ENCODE measurements at places on chromosomes 3 and 15.

- no peak for DNase-seq
Measured at GRCh38 chr3:177498037-177498857, 301.0 kb upstream of the TBL1XR1 start.

DNA sequence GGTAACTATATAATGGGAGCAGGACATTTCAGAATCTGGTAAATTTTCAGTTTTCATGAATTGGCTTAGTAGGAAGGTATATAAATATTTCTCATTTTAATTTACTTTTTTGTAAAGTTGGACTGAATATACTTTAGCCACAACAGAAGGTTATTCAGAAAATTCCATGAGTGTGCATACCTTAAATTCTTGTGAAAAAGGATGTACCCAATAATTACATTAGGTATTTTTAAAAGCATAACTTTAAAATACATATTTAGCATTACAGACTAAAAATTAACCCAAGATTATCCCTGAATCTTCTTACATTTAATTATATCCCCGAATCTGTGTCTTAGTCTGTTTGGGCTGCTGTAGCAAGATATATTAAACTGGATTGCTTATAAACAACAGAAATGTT lies 24.9 kb upstream of the ATP11B start:
- DNase-seq, result no peak

DNA sequence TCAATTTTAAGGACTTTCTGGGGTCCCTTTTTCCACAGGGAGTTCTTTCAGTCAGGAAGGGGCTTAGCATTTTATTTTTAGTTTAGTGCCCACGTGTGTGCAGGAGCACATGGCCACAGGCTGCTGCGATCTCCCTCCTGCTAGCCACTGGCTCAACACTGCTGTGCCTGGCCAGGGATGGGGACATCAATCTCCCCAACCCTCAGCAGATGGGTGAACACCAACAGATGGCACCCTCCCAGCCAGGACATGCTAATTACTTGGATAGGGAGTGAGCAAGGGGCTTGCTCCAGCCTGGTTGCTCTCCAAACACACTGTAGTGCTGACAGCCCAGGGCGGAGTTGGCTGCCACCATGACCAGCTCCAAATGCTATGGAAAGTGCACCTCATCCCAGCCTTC lies 7.4 kb upstream of the RIOX2 start:
- no peak for DNase-seq

GRCh38 chr3:175558261-175558660 lies 699.1 kb downstream of the NAALADL2 start:
- no peak for DNase-seq

GRCh38 chr3:65751123-65751700 lies 287.5 kb downstream of the MAGI1 start:
- DNase-seq, result no peak

GRCh38 chr15:73809728-73810501 lies 56.8 kb upstream of the INSYN1 start:
- DNase-seq, result no peak

- DNase-seq, result no peak
Measured at GRCh38 chr3:21235491-21235890, 515.5 kb downstream of the ZNF385D start.

GRCh38 chr3:113695786-113696645 lies at the start of gene USF3:
USF3 (minus strand) TSS chr3:113696642; CDS start chr3:113674878, 21,764 bp downstream.
- DNase-seq, result no peak

DNA sequence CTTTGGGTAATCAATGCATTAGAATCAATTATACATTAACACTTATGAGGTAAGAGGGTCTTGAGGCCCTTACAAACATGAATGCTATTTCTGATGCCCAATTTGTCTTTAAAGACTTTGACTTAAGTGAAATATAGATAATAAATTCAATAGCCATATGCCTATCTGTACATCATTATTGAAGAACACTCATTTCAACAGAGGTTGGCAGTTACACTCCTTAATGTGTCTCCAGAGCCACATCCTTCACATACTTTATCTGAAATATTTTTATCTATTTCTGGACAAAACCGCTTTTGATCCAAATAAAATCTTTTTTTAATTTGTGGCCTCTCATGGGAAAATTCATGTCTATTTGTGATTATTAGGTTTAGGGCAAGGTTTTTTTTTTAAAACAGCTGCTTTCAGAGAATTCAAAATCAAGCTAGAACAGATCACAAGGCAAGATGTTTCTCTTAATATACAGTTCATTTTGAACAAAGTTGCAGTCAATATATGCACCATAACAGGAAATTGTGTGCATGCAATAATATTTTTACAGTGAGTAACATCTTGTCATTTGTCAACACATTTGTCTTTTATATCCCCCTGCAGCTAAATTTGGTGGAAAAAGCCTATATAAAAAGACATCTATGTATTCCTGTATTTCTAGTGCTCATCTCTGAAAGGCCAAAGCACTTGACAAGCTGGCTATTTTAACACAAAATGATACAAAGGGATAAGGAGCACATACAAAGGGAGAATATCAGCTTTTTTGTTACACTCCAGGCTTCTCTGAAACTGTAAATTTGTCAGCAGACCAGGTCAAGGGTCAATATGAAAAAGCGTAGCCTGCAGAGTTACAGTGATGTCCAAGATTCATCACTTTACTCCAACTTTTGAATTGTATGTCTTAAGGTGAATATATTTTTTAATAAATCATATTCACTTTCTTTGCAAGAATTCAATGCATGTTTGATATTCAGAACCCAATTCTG lies 146.2 kb upstream of the DPH6 start:
- no peak for DNase-seq

DNA sequence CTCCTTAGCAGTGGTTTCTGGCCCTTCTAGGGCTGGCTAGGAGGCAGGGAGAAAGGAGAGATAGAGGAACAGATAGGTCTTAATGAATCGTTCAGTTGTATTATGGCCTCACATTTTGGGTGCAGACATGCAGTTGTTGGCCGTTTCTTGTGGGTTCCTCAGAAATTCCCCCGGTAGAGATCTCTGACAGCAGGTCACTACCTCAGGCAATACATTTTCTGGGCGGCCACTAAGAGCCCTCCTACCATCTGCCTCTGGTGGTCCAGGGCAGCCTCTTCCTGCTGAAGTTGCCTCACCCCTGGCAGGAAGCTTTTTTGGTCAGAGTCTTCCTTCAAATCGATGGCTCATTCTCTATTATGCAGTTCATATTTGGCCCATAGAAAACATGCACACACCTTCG lies 266.1 kb downstream of the SV2B start:
- no peak for DNase-seq

DNA sequence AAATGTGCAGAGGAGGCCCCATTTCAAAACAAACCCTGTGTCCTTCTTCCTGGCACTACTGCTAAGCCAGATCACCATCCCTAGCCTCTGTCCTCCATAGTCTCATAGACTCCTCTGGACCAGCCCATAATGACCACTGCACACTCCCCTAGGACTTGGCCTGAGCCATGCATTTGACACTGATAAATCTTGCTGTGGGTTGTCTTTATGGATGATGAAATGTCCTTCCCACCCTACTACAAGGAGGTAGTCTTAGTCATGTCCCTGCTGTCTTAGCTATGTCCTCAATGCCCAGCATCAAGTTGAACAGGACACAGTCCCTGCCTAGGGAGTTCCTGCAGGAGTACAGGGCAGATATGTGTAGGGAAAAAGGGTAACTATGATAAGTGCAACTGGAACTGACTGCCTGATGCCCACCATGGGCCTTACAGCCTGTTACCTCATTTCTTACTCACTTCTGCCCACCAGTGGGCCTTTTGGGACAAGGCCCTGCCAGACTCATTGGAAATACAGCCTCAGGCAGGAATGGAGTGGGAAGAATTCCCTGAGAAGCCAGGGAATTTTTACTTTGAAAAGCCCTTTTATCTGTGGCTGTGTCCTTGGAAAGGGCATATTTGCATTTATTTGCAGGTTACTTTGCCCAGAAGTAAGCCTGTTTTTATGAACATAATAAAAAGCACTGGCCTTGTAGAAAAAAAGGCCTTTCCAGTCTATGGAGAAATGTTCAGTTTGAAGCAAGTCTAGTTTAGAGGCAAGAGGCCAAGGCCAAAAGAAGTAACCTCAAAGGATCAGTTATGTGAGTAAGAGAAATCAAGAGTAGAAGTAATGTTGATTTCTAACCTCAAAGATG lies 199.6 kb upstream of the EIF1B start:
- no peak for DNase-seq

DNA sequence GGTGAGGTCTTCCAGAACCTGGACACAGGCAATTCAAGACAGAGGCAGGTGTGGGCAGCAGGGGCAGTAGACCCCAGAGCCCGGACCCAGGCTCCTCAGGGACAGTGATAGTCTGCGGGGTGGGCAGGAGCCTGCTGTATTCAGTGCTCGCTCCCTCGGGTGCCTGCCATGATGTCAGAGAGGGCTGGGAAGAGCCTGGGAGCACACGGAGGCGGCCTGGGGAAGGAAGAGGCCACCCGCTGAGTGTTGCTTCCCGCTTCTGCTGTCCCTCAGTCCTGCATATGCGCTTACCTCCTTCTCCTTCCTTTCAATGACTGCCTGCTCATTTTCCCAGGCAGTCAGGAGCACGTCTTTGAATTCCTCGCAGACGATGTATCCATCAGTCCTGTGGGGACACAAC lies 22.8 kb downstream of the TMEM43 start:
- DNase-seq, result no peak

DNA sequence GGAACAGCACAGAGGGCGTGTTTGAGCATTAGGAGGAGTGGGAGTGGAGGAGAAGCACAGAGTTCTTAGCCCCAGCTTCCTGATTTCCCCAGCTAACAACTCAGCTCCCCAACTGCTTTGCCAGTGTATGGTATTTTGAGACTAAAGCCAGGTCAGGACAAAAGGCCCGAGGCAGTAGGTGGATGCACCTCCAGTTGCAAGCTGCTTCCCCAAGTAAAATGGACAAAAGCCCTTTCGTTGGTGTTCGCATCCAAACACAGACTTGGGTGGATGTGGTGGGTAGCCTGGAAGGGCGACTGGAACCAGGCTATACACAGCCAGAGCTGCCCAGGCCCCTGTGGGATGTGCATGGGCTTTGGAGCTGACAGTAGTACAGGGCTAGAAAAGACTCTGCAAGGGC lies 12.3 kb upstream of the EHD4 start:
- no peak for DNase-seq

DNA sequence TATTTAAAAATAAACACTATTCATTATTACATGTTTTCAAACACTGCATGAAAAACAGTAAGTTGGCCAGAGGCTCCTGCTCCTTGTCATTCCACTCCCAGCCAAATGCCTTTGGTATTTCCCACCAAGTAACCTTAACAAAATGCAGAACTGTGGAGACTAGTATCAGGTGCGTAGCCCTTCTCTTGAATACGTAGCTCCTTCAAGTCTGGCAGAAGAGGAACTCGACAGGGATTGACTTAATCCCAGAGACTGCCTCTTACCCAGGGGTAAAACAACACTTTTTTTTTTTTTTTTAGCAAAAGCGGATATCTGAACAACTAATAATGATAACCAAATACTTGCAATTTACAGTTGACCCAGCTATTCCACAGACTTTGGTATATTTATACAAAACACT lies 738 bp downstream of the COMMD2 start:
- DNase-seq, result no peak

DNA sequence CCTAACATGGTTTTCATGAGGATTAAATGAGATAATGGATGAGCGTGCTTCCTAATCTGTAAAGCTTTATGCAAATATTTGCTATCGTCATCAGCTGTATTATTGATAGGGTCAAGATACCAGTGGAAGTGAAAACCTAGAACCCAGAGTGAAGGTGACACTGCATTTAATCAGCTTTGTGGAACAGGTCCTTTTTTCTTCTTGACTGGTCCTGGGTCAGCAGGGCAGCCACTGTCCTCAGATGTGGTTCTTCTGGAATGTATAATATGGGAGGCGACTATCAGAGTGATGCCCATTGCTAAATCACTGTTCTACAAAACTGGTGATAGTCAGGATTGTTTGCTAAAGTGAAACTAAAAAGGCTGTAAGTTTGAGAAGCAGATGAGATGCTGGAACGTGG lies 41.4 kb downstream of the SORD start:
- no peak for DNase-seq

DNA sequence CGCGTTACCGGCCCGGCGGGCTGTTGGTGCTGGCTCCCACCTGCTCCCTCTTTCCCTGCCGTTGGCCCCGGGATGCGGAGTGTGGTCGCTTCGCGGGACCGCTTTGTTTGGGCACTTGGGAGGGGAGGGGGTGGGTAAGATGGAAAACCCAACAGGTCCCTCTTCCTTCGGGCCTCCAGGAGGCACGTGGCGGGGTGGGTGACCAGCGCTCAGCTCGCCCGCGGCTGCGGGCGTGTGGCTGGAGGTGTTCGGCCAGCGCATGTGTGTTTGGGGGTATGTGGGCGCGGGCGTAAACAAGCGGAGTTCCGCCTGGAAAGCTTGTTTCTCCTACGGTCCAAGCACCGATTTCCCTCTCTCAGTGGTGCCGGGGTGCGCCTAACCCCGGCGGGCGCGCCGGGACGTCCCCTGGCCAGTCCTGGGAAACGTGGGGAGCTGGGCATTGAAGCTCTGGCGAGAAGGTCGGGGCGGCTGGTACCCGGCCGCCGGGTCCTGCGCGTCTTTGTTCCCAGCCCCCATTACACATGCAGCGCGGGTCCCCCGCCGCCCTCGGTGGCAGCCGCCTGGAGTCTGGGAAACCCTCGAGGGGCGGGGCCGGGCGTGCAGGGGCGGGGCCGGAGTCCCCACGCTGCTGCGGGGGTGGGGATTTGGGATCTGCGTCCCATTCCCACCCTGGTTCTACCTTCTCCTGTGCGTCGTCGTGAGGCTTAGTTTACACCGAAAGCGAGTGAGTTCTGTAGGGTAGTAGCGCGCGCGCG lies 1.4 kb downstream of the ACVR2B start:
- no peak for DNase-seq

- DNase-seq, result no peak
Measured at GRCh38 chr15:74523982-74524381, 17.0 kb upstream of the ARID3B start.

DNA sequence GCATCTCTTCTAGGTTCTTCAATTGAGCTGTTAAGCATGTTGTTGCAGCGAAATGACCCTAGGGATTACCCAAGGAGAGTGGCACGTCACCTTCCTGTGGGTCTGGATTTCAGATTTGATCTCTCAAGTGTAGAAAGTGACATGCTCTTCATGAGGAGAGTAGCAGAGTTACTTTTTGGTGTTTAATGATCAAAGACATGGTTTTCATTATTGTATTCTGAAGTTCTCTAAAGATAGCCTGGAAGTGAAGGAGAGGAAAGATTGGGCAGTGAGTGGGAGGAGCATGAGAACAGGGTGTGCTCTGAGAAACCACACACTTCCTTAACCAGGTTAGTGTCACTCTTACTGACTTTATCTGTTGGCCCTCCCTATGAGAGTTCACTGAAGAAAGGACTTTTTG lies 153.6 kb downstream of the AKAP13 start:
- DNase-seq, result no peak
